ENCODE measurements at places on chromosomes 6 and 20.

GRCh38 chr6:148577687-148578488 is 168.9 kb upstream of the UST start:
- peak; percentile 53 for DNase-seq

DNA sequence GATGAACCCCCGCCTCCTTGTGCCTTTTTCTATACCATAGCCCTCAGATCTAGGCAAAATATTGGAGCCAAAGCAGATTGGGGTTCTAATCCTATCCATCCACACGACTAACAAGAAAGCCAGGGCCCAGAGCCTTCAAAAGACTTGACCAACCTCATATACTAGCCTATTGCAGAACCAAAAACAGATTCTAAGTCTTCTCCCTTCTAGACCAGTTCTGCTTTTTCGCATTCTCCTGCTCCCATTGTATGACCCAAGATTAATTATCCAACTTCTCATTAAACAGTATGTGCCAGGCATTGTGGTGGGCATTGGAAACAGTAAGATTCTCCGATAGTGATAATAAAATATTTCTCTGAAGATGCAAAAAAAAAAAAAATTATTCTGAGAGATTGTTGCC is 113.7 kb upstream of the JARID2 start:
- no peak for DNase-seq

GRCh38 chr6:149234051-149234962 is 83.2 kb upstream of the TAB2 start:
- peak; percentile 86 for DNase-seq

DNA sequence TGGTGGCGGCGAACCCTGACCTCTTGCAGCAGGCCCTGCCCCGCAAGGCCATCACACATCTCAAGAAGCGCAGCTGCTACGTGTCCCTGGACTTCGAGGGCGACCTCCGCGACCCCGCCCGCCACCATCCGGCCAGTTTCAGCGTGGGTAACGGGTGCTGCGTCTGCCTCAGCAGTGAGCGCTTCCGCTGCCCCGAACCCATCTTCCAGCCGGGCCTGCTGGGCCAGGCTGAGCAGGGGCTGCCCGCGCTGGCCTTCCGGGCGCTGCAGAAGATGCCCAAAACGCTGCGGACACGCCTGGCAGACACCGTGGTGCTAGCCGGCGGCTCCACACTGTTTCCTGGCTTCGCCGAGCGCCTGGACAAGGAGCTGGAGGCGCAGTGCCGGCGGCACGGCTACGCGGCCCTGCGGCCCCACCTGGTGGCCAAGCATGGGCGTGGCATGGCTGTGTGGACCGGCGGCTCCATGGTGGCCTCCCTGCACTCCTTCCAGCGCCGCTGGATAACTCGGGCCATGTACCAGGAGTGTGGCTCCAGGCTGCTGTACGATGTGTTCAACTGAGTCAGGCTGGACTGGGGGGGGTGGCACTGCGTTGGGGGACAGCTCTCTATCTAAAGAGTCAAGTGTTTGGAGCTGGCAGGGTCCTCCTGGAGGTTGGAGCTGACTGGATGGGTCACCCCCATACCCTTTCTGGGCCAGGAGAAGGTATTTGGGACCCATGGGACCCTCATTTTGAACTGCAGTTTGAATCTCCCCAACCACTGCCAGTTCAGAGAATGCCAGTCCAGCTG is 1.1 kb downstream of the ACTL10 start:
- DNase-seq = peak; percentile 40

DNA sequence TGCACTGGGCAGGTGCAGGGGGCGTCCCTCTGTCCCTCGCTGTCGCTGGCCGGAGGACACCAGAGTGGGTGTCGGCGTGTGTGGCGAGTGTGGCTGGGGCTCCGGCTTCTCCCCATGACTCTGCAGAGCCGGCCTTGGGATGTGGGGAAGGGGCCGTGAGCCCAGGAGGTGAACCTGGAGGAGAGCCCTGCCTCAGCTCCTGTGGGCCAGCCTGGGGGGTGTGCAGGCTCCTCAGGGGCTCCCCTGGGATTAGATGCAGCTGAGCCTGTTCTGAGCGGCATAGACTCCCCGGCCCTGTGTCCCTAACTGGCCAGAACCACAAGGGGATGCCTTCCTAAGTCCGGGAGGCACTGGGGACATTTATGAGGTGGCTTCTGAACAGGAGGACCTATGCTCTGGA is 73.2 kb upstream of the GATA5 start:
- DNase-seq = no peak

- DNase-seq = no peak
Observed at GRCh38 chr20:58117944-58118343, 110.5 kb downstream of the ANKRD60 start.

GRCh38 chr6:157980288-157981131 is 1.2 kb upstream of the SYNJ2 start:
- DNase-seq = no peak

- no peak for DNase-seq
Observed at GRCh38 chr20:49230021-49230420, 10.8 kb downstream of the DDX27 start.

DNA sequence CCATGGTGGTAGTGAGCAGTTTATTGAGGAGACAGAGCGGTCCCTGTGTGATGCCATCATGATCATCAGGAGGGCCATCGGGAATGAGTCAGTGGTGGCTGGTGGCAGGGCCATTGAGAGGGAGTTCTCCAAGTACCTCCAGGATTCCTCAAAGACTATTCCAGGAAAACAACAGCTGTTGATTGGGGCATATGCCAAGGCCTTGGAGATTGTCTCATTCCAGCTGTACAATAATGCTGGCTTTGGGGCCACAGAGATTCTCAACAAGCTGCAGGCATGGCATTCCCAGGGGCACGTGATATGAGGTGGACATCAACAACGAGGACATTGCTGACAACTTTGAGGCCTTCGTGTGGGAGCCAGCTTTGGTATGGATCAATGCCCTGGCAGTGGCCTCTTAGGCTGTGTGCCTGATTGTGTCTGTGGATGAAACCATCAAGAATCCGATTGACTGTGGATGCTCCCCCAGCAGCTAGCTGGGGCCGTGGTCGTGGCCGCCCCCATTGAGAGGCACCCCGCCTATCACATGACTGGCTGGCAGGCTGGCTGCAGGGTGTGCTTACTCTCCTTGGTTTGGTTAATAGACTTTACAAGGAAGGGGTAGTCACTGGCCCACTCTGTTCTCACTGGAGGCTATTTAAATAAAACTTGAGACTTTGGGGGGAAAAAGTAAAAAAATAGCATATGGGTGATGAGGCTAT is 16.7 kb downstream of the RAET1E start:
- DNase-seq = no peak

GRCh38 chr6:131383421-131384411 is 189.3 kb upstream of the ARG1 start:
- no peak for DNase-seq

GRCh38 chr6:35147026-35147425 is 5.9 kb upstream of the TCP11 start:
- DNase-seq = no peak

- DNase-seq = peak; percentile 88
Observed at GRCh38 chr6:49556429-49556837, 6.0 kb downstream of the C6orf141 start.

- no peak for DNase-seq
Observed at GRCh38 chr6:43282060-43282459, 16.0 kb upstream of the SLC22A7 start.

DNA sequence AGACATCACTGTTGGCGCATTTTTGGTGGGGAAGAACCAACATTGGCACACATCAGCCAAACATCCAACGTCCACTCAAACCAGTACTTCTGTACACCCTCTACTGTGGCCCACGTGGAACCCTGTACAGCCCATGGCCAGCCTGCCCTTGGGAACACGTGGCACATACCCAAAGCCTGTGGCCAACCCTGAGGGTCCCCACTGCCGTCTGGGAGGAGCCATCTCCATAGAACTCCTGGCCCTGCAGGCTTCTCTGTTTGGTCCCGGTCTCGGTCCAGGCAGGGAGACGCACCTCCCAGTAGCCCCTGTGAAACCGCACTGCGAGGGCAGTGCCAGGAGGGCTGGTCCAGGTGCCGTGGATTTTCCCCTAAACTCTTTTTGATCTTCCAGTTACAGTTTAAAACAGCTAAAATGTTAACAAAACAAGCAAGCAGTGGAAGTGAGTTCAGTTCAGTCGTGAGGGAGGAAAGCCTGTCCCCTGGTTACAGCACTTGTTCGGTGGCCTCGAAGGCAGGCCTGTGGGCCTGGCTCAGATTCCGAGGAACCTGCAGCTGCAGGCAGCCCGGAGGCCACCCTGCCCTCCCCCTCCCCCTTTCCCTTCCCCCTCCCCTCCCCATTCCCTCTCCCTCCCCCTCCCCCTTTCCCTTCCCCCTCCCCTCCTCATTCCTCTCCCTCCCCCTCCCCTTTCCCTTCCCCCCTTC is 233.7 kb downstream of the DLL1 start:
- DNase-seq = no peak

DNA sequence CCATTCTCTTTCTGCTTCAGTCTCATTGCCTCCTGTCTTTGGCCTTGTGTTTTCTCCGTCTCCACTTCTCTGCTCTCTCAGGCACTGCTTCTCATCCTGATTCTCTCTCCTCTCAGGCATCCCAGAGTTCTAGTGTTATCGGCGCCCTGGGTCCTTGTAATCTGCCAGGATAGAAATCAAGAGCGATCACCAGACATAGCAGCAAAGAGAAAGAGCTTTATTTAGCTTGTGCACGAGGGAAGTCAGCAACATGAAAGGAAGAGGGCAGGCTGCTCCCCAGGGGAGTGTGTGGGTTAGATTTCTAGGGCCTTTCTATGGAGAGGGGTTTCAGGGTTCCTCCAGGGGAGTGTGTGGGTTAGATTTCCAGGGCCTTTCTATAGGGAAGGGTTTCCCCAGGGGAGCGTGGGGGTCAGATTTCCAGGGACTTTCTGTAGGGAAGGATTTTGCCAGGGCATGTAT is 32.5 kb downstream of the SUN5 start:
- no peak for DNase-seq

DNA sequence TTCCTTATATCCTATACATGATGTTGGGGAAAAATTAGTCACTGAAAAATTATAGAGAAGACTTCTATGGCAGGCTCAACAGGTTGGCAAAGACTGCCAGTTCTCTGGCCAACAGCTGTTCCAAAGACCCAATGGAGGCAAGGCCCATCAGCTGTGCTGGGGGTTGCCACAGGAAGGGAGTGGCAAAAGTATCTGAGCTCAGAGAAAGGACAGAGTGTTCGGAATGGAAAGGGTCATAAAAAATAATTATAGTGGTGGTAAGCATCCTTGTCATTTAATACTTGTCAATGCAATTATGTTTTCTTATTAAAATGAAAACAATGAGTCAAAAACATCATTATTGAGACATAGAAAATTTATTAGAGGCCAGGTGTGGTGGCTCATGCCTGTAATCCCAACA is 36.1 kb downstream of the FASTKD5 start:
- no peak for DNase-seq

DNA sequence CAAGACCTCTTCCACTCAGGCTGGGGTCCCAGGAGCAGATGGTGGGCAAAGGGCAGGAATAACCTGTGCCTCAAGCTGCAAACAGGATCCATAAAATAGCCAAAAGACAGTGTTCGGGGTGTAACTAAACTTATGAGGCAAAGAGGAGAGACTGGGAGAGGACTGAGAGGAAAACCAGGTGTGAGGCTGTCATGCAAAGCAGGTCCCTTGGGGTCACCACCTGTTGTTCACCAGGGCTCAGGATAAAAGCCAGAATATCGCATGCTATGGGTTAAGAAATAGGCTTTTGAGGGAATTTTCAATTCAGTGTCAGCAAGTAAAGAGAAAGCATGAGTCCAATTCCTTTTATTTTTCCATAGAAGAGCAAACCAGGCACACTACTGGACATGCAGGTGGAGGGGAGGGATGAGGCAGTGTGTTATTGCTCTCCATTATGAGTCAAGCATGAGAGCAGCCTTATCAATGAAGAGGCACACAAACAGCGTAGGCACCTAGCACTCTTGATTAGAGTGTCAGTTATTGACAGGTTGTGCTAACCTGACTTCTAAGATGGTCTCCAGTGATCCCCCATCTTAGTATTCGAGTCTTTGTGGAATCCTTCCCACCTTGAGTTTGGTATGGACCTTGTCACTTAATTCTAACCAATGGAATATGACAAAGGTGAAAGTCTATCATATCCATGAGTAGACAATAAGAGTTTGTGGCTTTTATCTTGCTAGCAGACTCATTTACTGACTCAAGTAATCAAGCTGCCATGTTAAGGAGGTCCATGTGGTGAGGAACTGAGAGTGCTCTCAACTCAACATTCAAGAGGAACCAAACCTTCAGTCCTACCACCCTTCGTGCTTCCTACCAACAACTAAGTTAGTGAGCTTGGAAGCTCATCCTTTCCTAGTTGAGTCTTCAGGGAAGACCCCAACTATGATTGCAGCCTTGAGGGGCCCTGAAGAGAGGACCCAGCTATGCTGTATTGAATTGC is 18.8 kb downstream of the HLA-E start:
- DNase-seq = no peak

DNA sequence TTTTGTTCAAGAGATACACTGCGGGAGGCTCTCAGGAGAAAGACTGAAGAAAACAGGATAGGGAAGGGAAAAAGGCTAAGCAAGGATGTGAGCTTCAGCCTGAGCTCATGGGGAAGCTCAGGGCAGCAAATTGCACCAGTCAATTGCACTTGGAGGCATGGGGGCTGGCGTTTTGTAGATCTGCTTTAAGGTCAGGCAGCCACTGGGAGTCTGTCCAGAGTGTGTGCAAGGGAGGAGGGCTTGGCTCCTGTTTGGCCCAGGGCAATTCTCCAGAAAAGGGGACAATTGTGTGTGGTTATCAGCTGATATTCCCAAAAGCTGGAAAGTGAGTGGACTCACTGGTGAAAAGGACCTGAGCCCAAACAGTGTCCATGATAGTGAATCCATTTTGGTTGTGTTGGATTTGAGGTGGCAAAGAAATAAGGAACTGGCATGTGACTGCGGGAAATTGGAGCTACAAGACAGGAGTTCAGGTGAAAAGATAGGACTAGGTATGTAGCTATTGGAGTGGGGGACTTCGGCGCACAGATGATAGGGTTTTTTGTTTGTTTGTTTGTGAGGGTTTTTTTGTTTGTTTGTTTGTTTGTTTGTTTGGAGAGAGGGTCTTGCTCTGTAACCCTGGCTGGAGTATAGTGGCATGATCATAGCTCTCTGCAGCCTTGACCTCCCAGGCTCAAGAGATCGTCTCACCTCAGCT is 22.3 kb upstream of the IER3 start:
- no peak for DNase-seq

DNA sequence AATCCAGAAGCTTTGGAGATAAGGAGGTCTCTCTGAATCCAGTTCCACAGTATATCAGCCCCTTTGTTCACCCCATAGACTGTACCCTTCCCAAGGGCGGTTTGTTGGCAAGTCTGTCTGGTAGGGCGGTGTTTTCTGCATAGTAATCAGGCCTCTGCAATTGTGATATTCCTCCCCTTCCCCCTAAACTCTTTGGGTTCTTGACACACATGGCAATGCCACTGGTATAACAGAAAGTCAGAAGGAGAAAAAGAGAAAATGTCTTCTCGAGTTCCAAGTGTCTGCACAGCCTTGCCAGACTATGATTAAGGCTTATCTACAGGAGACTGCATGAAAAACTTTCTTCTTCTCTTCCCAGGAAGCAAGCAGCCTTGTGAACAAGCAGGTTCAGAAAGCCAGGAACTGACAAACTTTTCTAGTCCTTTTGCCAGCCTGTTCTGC is 45.6 kb downstream of the FOXO3 start:
- DNase-seq = no peak

GRCh38 chr20:15814911-15815310 is 758.3 kb downstream of the KIF16B start:
- DNase-seq = peak; percentile 57
